NCI-H2081 treated with DMSO at 0.1 percent for 48 hours (cell line): ENCODE measurements at places on chromosomes 6 and 20.

DNA sequence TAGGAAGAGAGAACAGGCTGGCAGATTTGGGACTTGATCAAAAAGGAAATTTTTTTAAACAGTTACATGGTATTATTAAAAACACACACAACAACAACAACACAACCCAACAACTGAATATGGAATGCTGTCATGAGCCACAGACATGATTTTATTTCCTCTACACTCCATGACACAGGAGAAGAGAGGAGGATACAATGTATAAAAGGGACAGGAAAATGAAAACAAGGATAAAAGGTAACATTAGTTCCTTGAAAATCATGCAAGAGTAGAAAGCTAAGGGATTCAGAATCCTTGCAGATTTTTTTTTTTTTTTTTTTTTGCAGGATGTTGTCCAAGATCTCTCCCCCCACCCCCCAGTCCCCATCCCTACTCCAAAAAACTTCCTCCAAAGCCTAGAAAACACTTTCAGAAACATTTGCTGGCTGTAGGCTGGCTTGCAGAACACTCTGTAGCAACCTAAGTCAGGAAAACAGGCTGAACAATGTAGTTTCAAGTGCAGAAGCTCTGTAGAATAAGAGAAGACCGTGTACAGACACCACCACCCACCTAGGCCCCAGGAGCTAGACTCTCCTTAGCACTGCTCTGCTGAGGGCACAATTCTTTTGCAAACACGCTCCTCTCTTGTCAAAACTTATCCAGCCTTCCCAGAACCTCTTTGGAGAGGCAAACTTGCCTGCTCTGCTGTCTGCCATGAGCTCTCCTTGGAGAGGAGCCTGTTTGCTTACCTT is 845 bp downstream of the ZMYND8 start:
- DNase-seq = no peak

DNA sequence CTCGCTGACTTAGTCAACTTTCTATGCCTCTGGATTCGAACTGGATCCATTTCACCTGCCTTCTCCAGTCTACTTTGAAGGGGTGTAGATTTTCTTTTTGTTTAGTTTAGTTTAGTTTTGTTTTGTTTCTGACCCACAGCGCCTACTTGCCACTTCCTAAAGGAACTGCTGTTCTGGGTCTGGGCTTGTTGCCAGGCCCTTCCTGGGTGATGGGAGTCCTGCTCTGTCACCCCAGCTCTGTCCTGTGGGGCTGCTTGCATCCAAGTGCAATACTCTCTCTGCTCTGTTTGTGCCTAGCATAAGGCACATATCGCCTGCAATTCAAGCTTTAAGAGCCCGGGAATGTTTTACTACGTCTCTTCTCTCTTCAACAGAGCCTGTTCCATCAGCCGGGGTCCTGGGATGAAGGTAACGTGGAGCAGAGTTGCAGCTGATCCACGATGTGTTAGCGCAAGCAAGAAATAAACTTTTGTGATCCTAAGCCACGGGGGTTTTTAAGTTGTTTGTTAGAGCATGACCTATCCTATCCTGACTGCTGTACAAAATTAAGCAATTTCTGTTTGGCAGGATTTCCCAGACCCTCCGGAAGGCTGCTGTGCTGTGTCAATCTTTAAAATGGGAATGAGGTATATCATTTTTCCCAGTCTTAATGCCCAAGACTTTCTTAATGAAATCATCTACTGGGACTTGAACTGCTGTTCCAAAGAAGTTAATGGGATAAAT is 30.9 kb upstream of the TAGAP start:
- no peak for DNase-seq

GRCh38 chr6:26214803-26215584 is 127.8 kb downstream of the HFE start:
- no peak for DNase-seq

DNA sequence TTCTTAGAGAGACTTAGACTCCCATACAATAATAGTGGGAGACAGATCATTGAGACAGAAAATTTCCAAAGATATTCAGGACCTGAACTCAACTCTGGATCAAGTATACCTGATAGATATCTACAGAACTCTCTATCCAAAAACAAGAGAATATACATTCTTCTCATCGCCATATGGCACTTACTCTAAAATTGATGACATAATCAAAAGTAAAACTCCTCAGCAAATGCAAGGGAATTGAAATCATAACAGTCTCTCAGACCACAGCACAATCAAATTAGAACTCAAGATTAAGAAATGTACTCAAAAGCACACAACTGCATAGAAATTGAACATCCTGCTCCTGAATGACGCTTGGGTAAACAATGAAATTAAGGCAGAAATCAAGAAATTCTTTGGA is 28.7 kb downstream of the PERP start:
- DNase-seq = no peak

DNA sequence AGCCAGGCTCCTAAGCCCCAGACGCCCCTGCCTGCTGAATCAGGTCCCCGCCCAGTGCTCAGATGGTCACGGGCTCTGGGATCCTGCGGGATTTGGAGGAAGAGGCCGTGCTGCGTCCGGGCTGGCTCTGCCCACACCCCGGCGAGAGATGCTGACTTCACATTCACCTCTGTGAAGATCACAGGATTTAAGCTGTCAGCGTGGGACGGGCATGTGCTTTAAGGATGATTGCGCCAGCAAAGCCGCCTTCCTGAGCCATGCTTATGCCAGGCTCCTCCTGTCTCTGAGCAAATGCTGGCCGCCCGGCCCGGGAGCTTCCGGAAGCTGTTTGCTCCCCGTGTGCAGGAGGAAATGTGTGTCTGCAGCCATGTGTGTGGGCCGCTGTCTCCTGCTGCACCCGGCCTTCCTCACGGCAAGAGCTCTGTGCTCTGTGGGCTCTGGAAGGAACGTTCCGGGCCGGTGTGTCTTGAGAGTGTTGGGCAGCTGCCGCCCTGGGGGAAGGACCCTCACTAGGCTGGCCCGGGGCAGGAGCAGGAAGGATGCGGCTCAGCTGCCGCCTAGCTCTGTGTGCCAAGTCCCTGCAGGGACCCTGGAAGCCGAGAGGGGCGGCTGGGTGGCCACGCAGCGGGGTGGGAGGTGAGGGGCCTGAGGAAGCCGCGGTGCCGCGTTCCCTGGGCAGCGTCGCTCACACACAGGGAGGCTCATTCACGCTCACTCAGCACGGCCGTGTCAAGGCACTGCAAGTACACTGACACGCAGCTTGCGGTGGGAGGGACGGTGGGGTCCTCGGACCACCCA is 19.0 kb upstream of the BHLHE23 start:
- DNase-seq = no peak

GRCh38 chr6:108946695-108947094 is 98.5 kb downstream of the ARMC2 start:
- DNase-seq = no peak

- DNase-seq = no peak
These were observed 92.3 kb downstream of the NFATC2 start for GRCh38 chr20:51450221-51450712.
